Activated T-helper 1 cell treated with anti-CD3 and anti-CD28 coated beads, Interleukin-12 subunit alpha, Interleukin-12 subunit beta, Interleukin-2, Interleukin-4 antibody, amounts not matched to agents 30 ng/mL and 10 ng/mL and 1 ng/mL, durations not matched to agents 14 hours and 24 hours and 36 hours (primary cell): ENCODE measurements at places on chromosomes 11 and 22.

DNA sequence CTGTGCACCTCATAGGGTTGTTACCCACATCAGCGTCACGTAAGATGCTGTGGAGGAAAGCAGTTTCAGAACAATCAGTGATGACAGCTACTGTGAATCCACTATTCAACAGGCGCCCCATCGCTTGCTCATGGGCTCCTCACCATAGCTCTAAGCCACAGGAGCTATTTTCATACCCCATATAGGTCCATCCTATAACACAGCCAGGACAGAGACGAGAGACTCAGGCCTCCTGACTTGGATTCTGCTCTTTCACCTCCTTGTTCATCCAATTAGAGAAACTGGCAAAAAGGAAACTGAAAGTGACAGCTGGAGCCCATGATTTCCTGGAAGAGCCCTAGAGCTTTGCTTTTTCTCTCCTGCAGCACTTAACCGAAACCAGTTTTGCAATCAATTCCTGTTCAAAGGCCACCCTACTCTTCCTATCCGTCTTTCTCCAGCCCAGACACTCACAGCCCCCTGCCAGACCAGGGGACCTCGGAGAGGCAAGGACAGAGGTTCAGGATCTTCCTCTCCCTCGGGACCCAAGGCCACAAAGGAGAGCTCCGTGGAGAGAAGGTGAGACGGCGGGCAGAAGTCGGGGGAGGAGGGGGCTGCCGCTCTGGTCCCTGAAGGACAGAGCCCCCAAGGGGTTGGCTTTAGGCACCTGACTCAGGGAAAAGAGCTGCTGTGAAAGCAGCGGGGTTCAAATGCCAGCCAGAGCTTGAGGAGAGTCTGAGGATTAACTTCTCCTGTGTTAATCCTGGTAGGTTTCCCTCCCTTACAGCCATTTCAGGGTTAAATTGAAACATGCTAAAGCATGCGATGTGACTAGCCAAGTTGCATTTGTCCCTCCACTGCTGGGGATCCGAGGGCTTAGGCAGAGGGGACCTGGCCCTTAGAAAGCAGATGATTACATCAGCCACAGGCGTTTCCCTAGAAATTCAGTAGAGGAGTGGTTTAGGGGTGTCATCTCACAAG is at the start of gene APOL6:
TSS of gene APOL6 (plus strand) at position 381 of the 960 bp plus-strand sequence. CDS start 7,980 bp downstream, outside the sequence.
- no peaks in the 10 kb centered on the region for H3K27me3 ChIP-seq
- H3K4me3 ChIP-seq, result peak within 1 kb of the TSS; percentile 100
- peaks cover 24% of the 10 kb centered on the region for H3K36me3 ChIP-seq
- H3K4me1 ChIP-seq, result peaks cover 45% of the 10 kb centered on the region
- DNase-seq, result peak; percentile 71
- H3K27ac ChIP-seq, result peak within 1 kb of the TSS; percentile 100

DNA sequence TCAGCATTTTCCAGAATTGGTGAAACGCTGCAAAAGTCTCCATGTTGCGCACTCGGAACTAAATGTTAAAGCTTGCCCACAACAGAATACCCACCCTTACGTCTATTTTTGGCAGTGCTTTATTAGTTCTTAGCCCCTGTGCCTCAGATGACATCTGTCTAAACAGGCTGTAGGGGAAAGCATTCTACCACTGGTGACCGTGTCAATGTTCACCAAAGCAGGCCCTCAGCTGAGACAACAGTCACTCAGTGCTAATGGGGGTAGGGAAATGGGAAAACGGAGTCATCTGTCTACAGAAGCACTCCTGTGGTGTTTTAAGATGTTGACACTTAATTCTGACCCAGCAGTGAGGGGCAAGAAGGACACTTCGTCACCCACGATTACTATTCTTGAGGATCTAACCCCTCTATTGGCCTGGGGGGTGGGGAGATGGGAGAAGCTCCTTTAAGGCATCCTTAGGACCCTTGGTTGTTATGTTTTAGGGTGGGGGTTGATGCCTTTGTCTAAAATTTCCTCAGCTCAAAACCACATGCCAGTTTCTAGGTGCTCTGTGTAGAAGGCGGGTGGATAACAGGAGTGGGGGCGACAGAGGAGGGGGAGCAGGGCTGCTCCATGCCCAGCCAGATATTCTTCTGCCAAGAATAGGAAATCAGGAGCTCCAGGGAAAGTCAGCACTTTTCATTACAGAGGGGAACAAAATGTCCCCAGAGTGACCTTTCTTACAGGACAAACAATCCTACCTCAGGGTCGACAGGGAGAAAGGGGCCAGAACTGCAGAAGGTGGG is 15.6 kb upstream of the MFRP start:
- no peak for DNase-seq
- H3K4me1 ChIP-seq, result peaks cover 20% of the 10 kb centered on the region
- no peak overlapping the region for H3K4me3 ChIP-seq
- H3K36me3 ChIP-seq, result no peaks in the 10 kb centered on the region
- H3K27me3 ChIP-seq, result peaks cover 59% of the 10 kb centered on the region
- H3K27ac ChIP-seq, result no peak overlapping the region

DNA sequence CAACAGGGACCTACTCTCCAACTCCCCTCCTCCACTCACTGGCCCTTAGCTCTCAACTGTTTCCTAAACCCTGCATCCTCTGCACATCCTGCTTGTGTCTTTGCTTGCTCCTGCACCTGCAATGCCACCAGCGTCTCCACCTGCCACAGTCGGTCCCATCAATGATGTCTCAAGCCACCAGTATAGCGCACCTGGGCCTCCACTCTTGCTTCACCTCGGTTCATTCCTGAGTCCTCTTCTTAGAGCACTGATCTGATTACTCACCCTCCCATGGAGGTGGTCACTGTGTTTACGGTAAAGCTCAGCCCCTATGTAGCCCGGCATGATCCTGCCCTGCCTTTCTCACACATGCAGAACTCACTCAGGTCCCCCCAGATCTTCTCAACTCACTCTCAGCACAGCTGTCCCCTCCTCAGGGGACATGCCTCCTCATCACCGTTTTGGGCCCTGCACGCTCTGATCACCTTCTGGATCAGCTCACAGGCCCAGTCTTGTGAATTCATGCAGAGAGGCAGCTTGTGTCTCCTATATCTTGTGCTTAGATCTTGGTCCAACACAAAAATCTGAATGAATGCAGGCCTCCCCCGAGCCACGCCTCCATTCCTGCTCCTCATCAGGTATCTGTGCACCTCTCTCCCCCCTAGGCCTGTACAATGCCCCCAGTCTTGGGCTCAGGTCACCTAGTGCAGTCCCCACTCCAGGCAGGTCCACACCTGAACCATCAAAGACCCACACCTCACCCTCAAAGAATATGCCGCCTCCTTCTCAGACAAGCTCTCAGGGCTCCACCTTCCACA is 31.4 kb downstream of the TRIM29 start:
- no peaks in the 10 kb centered on the region for H3K36me3 ChIP-seq
- no peak overlapping the region for H3K27ac ChIP-seq
- peaks cover 3% of the 10 kb centered on the region for H3K27me3 ChIP-seq
- no peak overlapping the region for H3K4me3 ChIP-seq
- no peak for DNase-seq

- H3K27ac ChIP-seq, result peak overlapping the region; percentile 34
- DNase-seq, result no peak
- H3K4me3 ChIP-seq, result no peak overlapping the region
- peaks cover 10% of the 10 kb centered on the region for H3K4me1 ChIP-seq
- H3K36me3 ChIP-seq, result peaks cover 5% of the 10 kb centered on the region
- no peaks in the 10 kb centered on the region for H3K27me3 ChIP-seq
These were observed 51.1 kb downstream of the MCM5 start for GRCh38 chr22:35450824-35451569.

GRCh38 chr11:9663699-9664275 is at the start of gene SWAP70:
Gene SWAP70, plus strand, starts transcription at chr11:9664077. Its CDS starts 103 bp downstream, at chr11:9664180.
- peaks cover 8% of the 10 kb centered on the region for H3K36me3 ChIP-seq
- peaks cover 27% of the 10 kb centered on the region for H3K27me3 ChIP-seq
- H3K27ac ChIP-seq, result peak within 1 kb of the TSS; percentile 31
- DNase-seq, result peak; percentile 79
- H3K4me3 ChIP-seq, result peak within 1 kb of the TSS; percentile 88

GRCh38 chr11:113760241-113760640 is 13.3 kb downstream of the ZW10 start:
- no peak overlapping the region for H3K4me3 ChIP-seq
- no peaks in the 10 kb centered on the region for H3K27me3 ChIP-seq

DNA sequence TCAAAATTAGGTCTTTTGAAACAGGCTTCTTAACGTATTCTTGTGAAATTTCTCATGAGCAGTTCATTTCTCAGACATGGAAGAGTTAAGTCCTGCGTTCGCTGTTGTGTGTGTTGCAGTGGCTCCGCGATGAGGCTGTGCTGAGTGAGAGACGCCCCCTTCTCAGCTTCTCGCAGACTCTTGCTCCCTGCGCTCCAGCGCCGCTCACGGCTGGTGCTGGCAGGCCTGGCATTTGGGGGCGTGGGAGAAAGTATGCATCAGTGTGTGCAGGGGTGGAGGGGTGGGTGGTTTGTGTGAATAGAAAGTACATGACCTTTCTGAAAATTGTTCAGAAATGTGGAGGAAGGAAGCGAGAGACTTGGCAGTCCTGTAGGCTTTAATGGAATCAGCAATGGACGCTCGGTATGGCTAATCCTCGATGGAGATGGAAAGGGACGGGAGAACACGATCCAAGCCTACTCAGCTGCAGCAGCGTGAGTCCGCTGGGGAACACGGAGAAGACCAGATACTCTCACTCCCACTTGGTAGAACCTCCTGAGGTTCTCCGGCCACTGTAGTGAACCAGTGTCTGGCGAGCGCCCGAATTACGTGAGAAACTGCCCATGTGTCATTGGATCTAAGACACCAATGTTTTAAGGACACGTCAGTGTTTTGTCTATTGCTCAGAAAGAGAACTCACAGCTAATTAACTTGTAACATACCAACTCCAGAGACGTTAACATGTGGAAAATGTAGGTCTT is 5.9 kb downstream of the TAB1 start:
- H3K4me3 ChIP-seq, result no peak overlapping the region
- H3K4me1 ChIP-seq, result peaks cover 29% of the 10 kb centered on the region
- peaks cover 33% of the 10 kb centered on the region for H3K36me3 ChIP-seq
- H3K27ac ChIP-seq, result peak overlapping the region; percentile 23
- no peaks in the 10 kb centered on the region for H3K27me3 ChIP-seq

- peaks cover 26% of the 10 kb centered on the region for H3K4me1 ChIP-seq
- H3K36me3 ChIP-seq, result peaks cover 29% of the 10 kb centered on the region
- no peaks in the 10 kb centered on the region for H3K27me3 ChIP-seq
- no peak overlapping the region for H3K27ac ChIP-seq
- DNase-seq, result no peak
These were observed 34.0 kb downstream of the AMPD3 start for GRCh38 chr11:10488934-10489691.
